ENCODE measurements at places on chromosomes 4 and X.

DNA sequence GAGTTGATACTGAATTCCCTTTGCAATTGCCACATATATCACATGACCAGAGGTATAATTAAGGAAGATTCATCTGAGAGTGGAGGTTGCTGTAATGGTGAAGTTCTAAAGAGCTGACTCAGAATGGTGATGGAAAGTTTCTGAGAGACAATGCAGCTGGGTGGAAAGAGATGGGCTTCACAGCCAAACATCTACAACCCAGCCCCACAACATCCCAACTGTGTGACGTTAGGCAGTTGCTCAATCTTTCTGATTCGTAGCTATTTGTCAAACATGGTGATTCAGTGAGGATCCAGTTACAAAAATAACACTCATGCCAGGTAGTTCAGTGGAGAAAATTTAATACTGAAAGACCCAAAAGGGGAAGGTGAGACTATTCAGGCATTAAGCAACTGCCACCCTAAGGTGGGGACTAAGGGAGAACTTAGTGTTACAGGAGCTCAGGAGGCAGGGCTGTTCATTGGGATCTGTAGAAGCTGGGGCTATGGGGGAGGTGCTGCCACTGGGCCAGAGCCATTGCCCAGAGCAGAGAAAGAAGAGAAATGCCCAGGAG, 6.9 kb upstream of the AFF1 start:
- no peak for DNase-seq

GRCh38 chrX:38898261-38898660, 97.0 kb downstream of the MID1IP1 start:
- DNase-seq: no peak

DNA sequence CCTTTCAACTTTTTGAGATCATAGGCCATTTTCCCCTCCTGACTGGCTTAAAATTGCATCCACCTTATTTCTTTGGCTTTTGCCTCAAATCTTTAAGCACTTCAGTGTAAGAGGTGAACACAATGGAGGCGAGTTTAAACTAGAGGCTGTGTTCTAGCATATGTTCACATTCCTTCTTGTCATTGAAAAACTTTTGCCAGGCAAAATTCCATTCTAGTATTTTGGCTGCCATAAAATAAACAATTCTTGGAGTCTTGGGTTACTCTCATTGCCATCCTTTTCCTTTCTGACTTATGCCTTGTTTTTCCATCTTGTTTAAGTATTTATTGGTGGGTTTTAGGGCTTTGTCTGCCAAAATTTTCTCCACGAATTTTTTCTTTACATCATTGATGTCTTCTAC, 137.3 kb upstream of the ANXA10 start:
- no peak for DNase-seq

GRCh38 chrX:9110808-9111207, 76.9 kb upstream of the FAM9B start:
- no peak for DNase-seq

- DNase-seq: no peak
These were observed 985.8 kb downstream of the TRAM1L1 start for GRCh38 chr4:116099596-116099995.

DNA sequence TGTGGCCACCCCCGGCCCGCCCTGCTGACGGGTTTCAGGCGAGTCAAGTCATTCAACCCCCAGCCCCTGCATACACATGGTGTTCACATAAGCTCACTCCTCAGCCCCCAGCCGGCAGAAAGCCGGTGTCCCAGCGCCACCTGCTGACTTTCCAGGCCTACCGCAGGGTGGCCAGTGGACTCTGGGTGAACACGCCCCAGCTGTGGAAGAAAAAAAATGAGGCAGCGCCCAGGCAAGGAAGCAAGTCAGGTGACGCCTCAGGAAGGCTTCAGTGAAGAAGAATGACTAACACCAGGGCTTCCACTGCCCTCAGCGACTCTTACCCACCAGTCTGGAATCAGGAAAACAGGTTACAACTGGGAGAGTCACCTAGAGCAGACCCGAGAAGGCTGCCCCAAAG, 15.8 kb downstream of the BCAP31 start:
- DNase-seq: no peak

Data from activated T-helper 1 cell treated with Interleukin-2 at 50 U/mL for 16 hours (primary cell).